Left lung (tissue), 14 donors: ENCODE measurements at places on chromosomes 7 and 10. TPM values are rescaled to one million over a fixed set of nuclear protein-coding genes. Genes with fewer than 3 reads are reported as not detected.

The ADCYAP1R1 gene
- 1.4 TPM for polyA plus RNA-seq

The NME8 gene
- polyA plus RNA-seq, result 0.51 TPM

The UPF2 gene
- 29.2 TPM for polyA plus RNA-seq

The MLLT10 gene
- polyA plus RNA-seq, result 48.7 TPM

The PRRT4 gene
- polyA plus RNA-seq, result 3.8 TPM

The CALML5 gene
- polyA plus RNA-seq, result not detected

The ING3 gene
- polyA plus RNA-seq, result 33.0 TPM

The RAB18 gene
- polyA plus RNA-seq, result 96.2 TPM

The GPNMB gene
- polyA plus RNA-seq, result 4.7 TPM

The UPK3BL2 gene
- 22.9 TPM for polyA plus RNA-seq

The HOGA1 gene
- polyA plus RNA-seq, result 0.85 TPM

The ADAM22 gene
- polyA plus RNA-seq, result 13.5 TPM

The NFE2L3 gene
- polyA plus RNA-seq, result 20.6 TPM

The VAX1 gene
- not detected for polyA plus RNA-seq

The MEOX2 gene
- polyA plus RNA-seq, result 192 TPM

The GPR26 gene
- polyA plus RNA-seq, result 0.01 TPM

The TSPAN13 gene
- polyA plus RNA-seq, result 143 TPM

The OR6B1 gene
- not detected for polyA plus RNA-seq

The OR13A1 gene
- polyA plus RNA-seq, result not detected

The SERPINE1 gene
- polyA plus RNA-seq, result 3.9 TPM

The WNT8B gene
- polyA plus RNA-seq, result 0.11 TPM

The ETV1 gene
- 55.3 TPM for polyA plus RNA-seq

The BHLHA15 gene
- polyA plus RNA-seq, result not detected

The C10orf53 gene
- polyA plus RNA-seq, result not detected

The TRPV5 gene
- polyA plus RNA-seq, result 0.10 TPM

The HSPA12A gene
- polyA plus RNA-seq, result 11.3 TPM

The CCDC172 gene
- polyA plus RNA-seq, result not detected

The SCART1 gene
- 1.8 TPM for polyA plus RNA-seq

The SYT15B gene
- 3.3 TPM for polyA plus RNA-seq

The DIP2C gene
- polyA plus RNA-seq, result 19.2 TPM

The EVX1 gene
- polyA plus RNA-seq, result not detected

The CLCN1 gene
- polyA plus RNA-seq, result 0.08 TPM

The NRAP gene
- polyA plus RNA-seq, result 0.06 TPM

The ADRA2A gene
- 0.29 TPM for polyA plus RNA-seq

The LHFPL3 gene
- 3.7 TPM for polyA plus RNA-seq

The PDLIM1 gene
- polyA plus RNA-seq, result 86.4 TPM

The LRRD1 gene
- polyA plus RNA-seq, result 0.71 TPM

The CRPPA gene
- 3.8 TPM for polyA plus RNA-seq

The LEP gene
- polyA plus RNA-seq, result 0.14 TPM

The CCDC71L gene
- 6.8 TPM for polyA plus RNA-seq

The C10orf62 gene
- not detected for polyA plus RNA-seq

The ZNF33A gene
- polyA plus RNA-seq, result 39.8 TPM

The TDRD1 gene
- polyA plus RNA-seq, result 0.17 TPM

The ARL3 gene
- polyA plus RNA-seq, result 21.9 TPM
